ENCODE measurements at places on chromosomes 11 and 22.
A peak's percentile ranks its signal among the peaks of the same experiment; 100 is the strongest.

DNA sequence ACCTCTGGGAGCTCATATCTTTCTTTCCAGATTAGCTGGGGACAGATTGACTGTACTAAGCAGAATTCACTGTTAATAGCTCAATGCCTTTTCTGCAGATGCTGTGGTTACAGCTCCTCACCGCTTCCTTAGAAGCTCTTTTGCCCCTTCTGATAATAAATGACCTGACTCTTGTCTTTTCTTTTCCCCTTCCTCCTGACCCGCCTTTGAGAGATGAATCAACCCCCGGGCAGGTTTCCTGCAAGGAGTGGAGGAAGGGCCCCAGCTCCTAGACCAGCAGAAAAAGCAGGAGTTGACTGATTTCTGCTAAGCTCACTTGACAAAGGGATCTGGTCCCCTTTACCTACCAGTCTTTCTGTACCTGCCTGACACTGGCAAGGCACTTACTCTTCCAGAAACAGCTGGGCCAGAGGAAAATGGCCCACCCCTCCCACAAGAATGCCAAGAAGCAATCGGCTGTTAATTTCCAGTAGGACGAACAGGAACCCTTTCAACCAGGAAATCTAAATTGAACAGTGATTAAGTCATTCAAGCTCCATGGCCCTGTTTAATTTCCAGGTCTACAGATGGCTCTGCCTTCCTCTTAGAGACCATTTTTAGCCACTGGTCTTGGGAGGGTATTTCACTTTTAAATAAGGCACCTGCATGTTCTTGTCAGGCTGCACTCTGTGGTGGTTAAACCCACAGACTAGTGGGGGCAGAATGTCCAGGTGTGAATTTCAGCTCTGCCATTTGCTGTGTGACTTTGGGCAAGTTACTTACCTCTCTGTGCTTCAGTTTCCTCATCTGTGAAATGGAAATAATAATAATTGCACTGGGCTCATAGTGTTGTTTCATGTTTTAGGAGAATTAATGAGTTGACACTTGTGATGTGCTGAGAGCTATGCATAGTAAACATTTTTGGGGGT lies 67.5 kb downstream of the PRR5L start:
- DNase-seq = no peak

GRCh38 chr11:97739932-97740800 lies 1280.6 kb upstream of the CNTN5 start:
- DNase-seq = no peak

GRCh38 chr11:78292109-78292803 lies 103.5 kb downstream of the USP35 start:
- DNase-seq = no peak

DNA sequence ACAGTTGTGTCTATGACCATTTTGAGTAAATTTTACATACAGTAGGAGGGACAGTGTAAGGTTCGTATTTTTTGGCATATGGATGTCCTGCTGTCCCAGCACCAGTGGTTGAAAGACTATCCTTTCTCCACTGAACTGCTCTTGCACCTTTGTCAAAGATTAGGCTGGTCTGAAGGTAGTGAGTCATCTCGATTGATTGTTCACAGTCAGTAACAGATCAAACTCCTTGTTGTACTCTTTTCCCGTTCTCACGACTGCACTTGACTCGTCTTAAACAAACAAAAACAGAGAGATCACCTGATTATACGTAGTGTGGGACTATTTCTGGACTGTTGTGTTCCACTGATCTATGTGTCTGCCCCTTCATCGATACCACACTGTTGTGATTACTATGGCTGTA lies 77.1 kb downstream of the DGCR2 start:
- no peak for DNase-seq

DNA sequence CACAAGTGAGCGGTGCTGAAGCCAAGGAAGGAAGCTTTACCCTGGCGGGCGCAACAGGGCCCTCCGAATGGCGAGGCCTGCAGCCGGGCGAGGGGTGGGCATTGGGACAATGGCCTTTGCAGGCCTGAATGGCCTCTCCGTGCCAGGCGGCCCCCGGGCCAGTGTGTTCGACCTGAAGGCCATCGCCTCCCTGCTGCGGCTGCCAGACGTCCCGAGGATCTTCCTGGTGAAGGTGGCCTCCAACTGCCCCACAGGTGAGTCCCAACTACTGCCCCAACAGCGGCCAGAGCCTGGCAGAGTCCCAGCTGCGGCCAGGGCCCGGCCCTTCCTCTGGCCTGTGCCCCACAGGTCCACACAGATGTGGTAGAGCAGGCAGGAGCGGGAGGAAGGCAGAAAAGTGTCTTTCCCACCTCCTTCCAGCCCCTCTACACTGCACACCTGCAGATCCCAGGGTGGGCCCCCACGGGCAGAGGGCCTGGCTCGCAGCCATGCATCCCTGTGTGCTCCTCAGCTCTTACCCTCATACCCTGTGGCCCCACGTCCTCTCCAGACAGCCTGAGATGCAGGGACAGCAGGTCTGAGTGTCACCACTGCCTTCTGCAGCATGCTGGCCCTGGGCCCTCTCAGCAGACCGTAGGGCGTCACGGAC lies 11.3 kb downstream of the PHLDA2 start:
- DNase-seq = no peak

DNA sequence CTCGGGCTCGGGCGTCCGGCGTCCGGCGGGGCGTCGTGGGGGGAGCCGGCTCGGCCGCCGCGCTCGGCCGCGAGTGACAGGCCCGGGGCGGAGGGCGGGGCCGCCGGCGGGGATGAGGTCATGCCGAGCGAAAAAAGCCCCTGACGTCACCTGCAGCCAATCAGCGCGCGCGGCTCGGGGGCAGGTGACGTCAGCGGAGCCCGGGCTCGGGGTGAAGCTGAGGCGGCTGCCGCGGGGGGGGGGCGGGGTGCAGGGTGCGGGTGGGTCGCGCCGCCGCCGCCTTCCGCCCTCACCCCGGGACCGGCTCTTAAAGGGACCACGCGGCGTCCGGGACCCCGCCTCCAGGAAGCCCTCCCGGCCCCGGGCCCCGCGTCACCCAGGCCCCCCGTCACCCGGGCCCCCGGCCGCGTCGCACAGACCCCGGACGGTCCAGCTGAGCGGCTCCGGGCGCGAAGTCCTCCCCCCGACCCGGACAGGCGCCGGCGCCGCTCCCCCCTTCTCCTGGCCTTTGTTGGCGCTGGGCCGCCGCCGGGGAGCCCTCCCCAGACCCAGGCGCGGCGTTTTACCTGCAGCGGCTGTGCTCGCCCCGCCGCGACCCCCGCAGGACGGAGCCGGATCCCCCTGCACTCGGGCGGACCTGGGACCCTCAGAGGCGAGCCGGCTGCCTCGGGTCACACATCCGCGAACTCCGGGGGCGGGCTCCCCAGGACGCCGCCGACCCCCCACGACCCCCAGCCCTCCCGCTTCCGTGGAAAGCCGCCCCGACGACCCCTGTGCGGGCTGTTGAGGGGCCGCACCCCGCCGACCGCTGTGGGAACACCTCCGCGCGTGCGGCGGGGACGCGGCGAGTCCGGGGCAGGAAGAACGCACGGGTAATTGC lies at the start of gene DUSP8:
Gene DUSP8, minus strand, starts transcription at position 75 of the 880 bp plus-strand sequence. CDS start 6,445 bp downstream, outside the sequence.
- DNase-seq = peak; percentile 63

DNA sequence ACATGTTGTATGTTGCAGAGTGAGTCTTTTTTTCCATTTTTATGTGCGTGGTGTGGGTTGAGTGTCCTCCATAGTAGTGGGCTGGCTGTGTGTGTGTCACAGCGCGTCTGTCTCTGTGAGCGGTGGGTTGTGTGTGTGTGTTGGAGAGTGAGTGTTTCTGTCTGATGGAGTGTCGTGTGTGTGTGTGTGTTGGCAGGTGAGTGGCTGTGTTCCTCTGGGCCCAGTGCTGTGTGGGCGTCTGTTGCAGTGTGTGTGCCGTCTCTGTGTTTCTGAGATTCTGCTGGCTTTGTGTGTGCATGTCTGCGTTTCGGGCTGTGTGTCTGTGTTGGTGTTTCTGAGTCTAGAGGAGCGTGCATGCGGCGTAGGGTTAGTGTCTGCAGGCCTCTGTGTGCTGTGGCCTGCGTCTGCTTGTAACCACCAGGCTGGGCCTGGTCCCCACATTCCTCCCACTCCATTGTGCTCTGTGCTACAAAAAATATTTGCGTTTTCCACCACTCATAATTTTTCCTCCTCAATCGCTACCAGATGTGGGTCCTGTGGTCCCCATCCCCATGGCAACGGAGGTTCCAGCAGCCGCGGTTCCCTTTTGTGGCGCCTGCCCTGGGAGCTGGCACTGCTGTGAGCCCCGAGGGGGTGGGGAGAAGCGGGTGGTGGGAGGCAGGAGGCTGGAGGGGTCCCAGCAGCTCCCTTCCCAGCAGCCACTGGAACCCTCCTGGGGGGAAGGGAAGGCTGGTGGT lies 15.2 kb downstream of the SCARF2 start:
- no peak for DNase-seq

DNA sequence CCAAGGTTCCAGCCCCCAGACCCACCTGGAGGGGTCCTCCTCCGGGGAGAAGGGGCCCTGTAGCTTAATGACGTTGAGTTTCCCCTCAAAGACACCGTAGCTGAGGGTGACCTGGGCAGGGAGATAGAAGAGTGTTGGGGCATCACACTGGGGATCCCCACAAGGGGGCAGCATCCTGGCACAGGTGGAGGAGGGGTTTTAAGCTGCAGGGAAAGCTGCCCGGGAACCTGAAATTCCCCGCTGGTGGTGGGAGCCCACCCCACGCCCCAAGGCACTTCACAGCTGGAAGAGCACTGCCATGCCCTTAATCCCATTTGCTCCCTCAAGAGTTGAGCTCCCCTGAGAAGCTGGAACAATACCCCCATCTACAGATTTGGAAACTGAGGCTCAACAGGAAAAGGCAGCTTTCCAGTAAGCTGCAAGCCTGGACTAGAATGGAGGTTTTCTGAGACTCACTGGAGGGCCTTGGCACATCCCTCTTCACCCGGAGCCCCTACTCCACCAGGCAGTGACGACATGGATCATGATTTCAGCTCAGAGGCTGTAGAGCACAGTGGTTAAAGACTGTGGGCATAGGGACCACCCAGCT lies 13.7 kb downstream of the MFNG start:
- DNase-seq = no peak
